ENCODE measurements at places on chromosomes 2 and 18. TPM values are rescaled to one million over a fixed set of nuclear protein-coding genes. Genes with fewer than 3 reads are reported as not detected.

- DNase-seq, result no peak
- H3K4me3 ChIP-seq, result no peak overlapping the region
- no peaks in the 10 kb centered on the region for H3K27me3 ChIP-seq
- peaks cover 26% of the 10 kb centered on the region for H3K4me1 ChIP-seq
Measured at GRCh38 chr2:233039212-233039845, 6.9 kb downstream of the NEU2 start.

DNA sequence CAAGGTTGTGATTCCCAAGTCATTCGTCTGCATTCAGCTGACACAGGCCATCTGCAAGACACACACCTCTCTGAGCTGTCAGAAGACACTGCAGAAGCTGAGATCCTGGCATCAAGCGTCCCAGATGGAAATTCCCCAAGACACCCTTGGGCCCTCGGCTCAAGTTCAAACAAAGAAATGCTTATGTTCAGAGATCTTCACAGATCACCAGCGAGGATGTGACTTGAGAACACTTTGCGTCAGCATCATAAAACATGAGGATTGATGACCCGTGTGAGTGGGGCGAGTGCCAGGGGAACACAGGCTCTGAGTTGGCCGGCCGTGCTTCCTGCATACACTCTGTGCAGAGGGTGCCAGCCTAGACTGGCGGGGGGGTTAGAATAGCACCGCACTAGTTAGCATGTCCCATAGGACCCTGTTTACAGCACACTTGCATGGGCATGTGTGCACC lies 36.8 kb downstream of the KCNIP3 start:
- H3K4me3 ChIP-seq, result no peak overlapping the region
- peaks cover 6% of the 10 kb centered on the region for H3K27me3 ChIP-seq
- no peaks in the 10 kb centered on the region for H3K36me3 ChIP-seq

- no peak for DNase-seq
- no peak overlapping the region for H3K27ac ChIP-seq
- no peaks in the 10 kb centered on the region for H3K27me3 ChIP-seq
Measured at GRCh38 chr2:113685471-113685870, 58.4 kb downstream of the RABL2A start.

- no peak overlapping the region for H3K27ac ChIP-seq
- no peak for DNase-seq
- no peak overlapping the region for H3K4me3 ChIP-seq
- H3K27me3 ChIP-seq, result no peaks in the 10 kb centered on the region
- no peaks in the 10 kb centered on the region for H3K36me3 ChIP-seq
- H3K4me1 ChIP-seq, result peaks cover 6% of the 10 kb centered on the region
Measured at GRCh38 chr2:85828725-85829124, 60.1 kb downstream of the ST3GAL5 start.

GRCh38 chr2:235467588-235467987 lies 26.3 kb upstream of the AGAP1 start:
- H3K4me3 ChIP-seq, result no peak overlapping the region
- no peaks in the 10 kb centered on the region for H3K27me3 ChIP-seq
- no peaks in the 10 kb centered on the region for H3K36me3 ChIP-seq
- peak overlapping the region; percentile 87 for H3K27ac ChIP-seq
- H3K4me1 ChIP-seq, result peaks cover 29% of the 10 kb centered on the region

GRCh38 chr18:36601316-36601715 lies 227.5 kb downstream of the TPGS2 start:
- H3K4me3 ChIP-seq, result no peak overlapping the region
- no peaks in the 10 kb centered on the region for H3K27me3 ChIP-seq
- no peak for DNase-seq
- H3K4me1 ChIP-seq, result no peaks in the 10 kb centered on the region
- H3K36me3 ChIP-seq, result no peaks in the 10 kb centered on the region

DNA sequence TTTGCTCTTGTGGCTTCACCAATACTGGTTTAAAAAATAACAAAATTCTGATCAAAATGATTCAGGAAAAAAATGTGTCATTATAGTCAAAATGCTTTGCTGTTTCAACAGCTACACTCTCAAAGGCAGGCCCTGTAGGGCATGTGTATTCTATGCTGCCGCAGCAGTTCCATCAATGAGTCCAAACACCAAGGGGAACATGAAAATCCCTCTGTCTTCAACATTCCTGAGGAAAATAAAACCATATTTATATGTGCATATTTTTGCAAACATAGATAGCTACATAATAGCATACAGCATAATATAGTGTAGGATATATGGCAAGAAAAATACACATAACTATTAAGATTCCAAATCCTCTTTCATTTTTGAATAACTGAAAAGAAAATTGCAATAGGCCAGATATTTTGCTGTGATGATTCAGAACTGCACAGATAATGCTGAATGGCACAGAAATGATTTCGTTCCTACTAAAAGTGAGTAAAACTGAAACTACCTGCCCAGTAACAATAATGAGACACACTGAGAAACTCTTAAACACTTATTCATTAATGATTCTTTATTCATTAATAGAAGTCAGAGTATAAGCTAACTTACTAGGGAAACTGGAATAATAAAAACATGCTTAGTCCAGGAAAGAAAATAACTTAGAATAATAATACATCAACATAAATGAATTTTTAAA lies 343.8 kb downstream of the SUCLG1 start:
- no peak overlapping the region for H3K27ac ChIP-seq
- H3K4me3 ChIP-seq, result no peak overlapping the region
- H3K27me3 ChIP-seq, result no peaks in the 10 kb centered on the region
- no peaks in the 10 kb centered on the region for H3K4me1 ChIP-seq

DNA sequence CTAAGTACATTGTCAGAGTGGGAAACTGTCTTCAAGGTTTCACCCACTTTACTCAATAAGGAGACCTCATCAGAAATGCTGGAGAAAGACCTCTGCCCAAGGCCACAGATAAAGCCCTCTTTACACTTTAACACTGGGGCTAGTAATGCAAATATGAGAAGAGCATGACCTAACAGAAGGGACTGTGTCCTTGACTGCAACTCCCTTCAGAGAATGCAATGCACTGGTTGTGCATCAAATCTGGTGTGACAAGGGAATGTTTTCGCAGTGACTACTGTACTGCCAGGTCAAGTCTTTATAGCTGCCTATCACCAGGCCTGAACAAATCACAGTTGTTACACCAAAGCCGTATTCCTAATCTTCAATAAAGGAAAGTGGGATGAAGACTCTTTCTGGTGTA lies 28.6 kb downstream of the CDH19 start:
- no peaks in the 10 kb centered on the region for H3K36me3 ChIP-seq
- no peak overlapping the region for H3K4me3 ChIP-seq
- H3K27ac ChIP-seq, result no peak overlapping the region
- DNase-seq, result no peak
- no peaks in the 10 kb centered on the region for H3K27me3 ChIP-seq

GRCh38 chr2:223751012-223751411 lies 86.4 kb downstream of the AP1S3 start:
- DNase-seq, result no peak
- H3K36me3 ChIP-seq, result no peaks in the 10 kb centered on the region
- H3K4me3 ChIP-seq, result no peak overlapping the region
- no peaks in the 10 kb centered on the region for H3K27me3 ChIP-seq

GRCh38 chr2:151827564-151828142 lies 568 bp downstream of the ARL5A start:
- no peaks in the 10 kb centered on the region for H3K36me3 ChIP-seq
- H3K4me1 ChIP-seq, result peaks cover 14% of the 10 kb centered on the region
- H3K4me3 ChIP-seq, result peak overlapping the region; percentile 68
- H3K27me3 ChIP-seq, result no peaks in the 10 kb centered on the region
- DNase-seq, result peak; percentile 13
- 0 out of 2 replicates have a peak overlapping the region, but pooled peaks have one; percentile 19 for H3K27ac ChIP-seq

- H3K4me3 ChIP-seq, result no peak overlapping the region
- DNase-seq, result no peak
- no peaks in the 10 kb centered on the region for H3K27me3 ChIP-seq
- H3K27ac ChIP-seq, result no peak overlapping the region
- H3K36me3 ChIP-seq, result no peaks in the 10 kb centered on the region
Measured at GRCh38 chr2:128526455-128526976, 207.8 kb upstream of the HS6ST1 start.

- no peaks in the 10 kb centered on the region for H3K27me3 ChIP-seq
- no peak for DNase-seq
- H3K4me3 ChIP-seq, result no peak overlapping the region
- no peaks in the 10 kb centered on the region for H3K4me1 ChIP-seq
Measured at GRCh38 chr2:239312741-239313667, 87.8 kb downstream of the HDAC4 start.

GRCh38 chr2:9105601-9106337 lies 100.8 kb upstream of the ASAP2 start:
- no peak overlapping the region for H3K4me3 ChIP-seq
- no peaks in the 10 kb centered on the region for H3K27me3 ChIP-seq
- peaks cover 78% of the 10 kb centered on the region for H3K4me1 ChIP-seq
- peak overlapping the region; percentile 98 for H3K27ac ChIP-seq
- DNase-seq, result no peak

- no peaks in the 10 kb centered on the region for H3K36me3 ChIP-seq
- H3K27ac ChIP-seq, result no peak overlapping the region
- no peaks in the 10 kb centered on the region for H3K4me1 ChIP-seq
- H3K4me3 ChIP-seq, result no peak overlapping the region
Measured at GRCh38 chr2:14998546-14998945, 366.0 kb downstream of the LRATD1 start.

- H3K36me3 ChIP-seq, result no peaks in the 10 kb centered on the region
- no peak for DNase-seq
- H3K27me3 ChIP-seq, result no peaks in the 10 kb centered on the region
Measured at GRCh38 chr2:112833976-112834375, 2.6 kb downstream of the IL1B start.

DNA sequence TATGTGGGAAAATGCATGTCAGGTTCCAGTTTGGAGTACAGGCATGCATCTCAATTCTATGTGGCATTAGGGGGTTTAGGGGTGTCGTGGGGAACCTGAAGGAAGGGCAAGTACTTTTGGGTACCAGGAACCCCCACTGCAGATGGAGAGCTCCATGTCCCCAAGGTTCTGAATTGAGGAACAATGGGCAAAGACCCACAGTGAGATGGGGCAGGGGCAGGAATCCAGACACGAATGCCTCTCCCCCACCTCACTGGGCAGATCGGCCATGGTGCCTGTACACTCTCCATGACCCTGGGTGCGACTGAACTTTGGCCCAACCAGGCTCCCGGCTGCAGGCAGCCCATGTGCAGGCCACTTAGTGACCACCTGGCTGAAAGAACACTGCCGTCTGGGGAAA lies 209.3 kb downstream of the HAUS1 start:
- no peaks in the 10 kb centered on the region for H3K27me3 ChIP-seq
- H3K4me1 ChIP-seq, result peaks cover 13% of the 10 kb centered on the region
- H3K4me3 ChIP-seq, result no peak overlapping the region
- H3K36me3 ChIP-seq, result no peaks in the 10 kb centered on the region
- H3K27ac ChIP-seq, result no peak overlapping the region
- DNase-seq, result no peak

DNA sequence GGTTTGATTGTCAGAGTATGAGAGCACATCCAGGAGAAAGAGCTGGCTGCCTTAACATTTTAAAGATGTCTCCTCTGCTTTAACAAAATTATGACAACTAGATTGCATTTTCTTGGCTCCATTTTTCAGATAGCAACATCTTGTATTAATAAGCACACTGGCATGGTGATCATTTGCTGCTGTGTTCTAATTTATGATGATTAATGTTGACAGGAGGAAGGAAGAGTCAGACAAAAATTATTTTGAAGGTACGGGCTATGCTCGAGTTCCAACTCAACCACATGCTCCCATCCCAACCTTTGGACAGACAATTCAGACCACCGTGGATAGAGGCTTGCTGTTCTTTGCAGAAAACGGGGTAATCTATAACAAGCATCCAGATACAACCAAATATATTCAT lies 98.2 kb upstream of the TTC39C start:
- H3K4me1 ChIP-seq, result no peaks in the 10 kb centered on the region
- no peaks in the 10 kb centered on the region for H3K27me3 ChIP-seq
- no peak overlapping the region for H3K27ac ChIP-seq
- DNase-seq, result no peak
- H3K4me3 ChIP-seq, result no peak overlapping the region
- H3K36me3 ChIP-seq, result no peaks in the 10 kb centered on the region

DNA sequence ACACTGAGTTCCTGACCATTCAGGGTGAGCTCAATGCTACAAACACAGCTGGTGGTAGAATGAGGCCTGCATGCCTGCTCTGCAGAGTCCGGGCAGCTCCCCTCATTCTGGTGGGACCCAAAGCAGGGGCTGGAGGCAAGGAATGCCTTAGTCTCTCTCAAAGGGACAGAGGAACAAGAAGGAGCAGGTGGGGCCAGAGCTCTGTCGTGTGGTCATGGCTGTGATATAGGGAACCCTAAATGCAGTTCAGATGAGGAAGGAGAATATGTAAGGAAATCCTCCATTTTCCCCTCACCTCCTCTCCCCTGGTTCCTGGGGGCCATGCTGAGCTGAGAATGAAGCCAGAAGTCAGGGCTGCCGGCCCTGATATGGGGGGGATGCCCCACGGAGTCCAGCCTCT lies 334.3 kb downstream of the CYP26B1 start:
- no peaks in the 10 kb centered on the region for H3K4me1 ChIP-seq
- no peak for DNase-seq
- no peak overlapping the region for H3K27ac ChIP-seq

DNA sequence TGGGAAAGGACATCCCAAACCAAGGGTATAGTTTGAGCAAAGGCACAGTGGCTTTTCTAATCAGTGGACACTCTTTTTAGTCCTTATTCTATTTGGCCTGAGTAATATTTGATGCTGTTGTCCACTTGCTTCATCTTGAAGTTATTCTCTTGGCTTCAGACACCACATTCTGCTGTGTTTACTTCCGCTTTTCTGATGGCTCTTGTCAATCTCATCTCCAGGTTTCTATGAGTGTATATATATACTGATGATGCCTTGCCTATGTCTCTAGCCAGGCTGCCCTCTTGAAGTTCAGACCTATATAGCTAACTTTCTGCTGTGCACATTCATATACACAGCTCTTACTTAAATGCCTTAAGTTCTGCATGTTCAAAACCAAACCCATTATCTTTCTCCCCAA lies 83.1 kb downstream of the EFEMP1 start:
- H3K27ac ChIP-seq, result no peak overlapping the region
- no peaks in the 10 kb centered on the region for H3K36me3 ChIP-seq
- H3K27me3 ChIP-seq, result no peaks in the 10 kb centered on the region
- peak; percentile 33 for DNase-seq
- H3K4me3 ChIP-seq, result no peak overlapping the region

DNA sequence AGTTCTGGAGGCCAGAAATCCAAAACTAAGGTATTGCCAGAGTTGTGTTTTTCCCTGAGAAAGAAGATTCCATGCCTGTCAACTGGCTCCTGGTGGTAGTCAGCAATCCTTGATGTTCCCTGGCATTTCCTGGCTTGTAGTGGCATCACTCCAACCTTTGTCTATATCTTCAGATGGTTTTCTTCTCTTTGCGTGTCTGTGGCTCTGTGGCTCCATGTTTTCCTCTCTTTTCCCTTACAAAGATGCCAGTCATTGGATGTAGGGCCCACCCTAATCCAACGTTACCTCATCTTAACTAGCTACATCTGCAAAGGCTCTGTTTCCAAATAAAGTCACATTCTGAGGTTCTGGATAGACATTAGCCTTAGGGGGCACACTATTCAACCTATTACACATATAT lies 41.8 kb downstream of the SLC14A1 start:
- no peak overlapping the region for H3K27ac ChIP-seq
- no peaks in the 10 kb centered on the region for H3K36me3 ChIP-seq
- peaks cover 9% of the 10 kb centered on the region for H3K4me1 ChIP-seq
- no peaks in the 10 kb centered on the region for H3K27me3 ChIP-seq
- no peak for DNase-seq
- H3K4me3 ChIP-seq, result no peak overlapping the region

- H3K4me1 ChIP-seq, result no peaks in the 10 kb centered on the region
- H3K4me3 ChIP-seq, result no peak overlapping the region
- H3K27me3 ChIP-seq, result no peaks in the 10 kb centered on the region
Measured at GRCh38 chr2:75326645-75327044, 127.3 kb upstream of the TACR1 start.

The FOXD4L1 gene
- 0.43 TPM for total RNA-seq

The DNPEP gene
- 107 TPM for total RNA-seq

The CPLX4 gene
- total RNA-seq, result not detected

The PFN4 gene
- 2.6 TPM for total RNA-seq
